ENCODE measurements at places on chromosomes 2 and 18.

GRCh38 chr18:11512096-11513025 lies 97.0 kb upstream of the SLC35G4 start:
- DNase-seq, result no peak

DNA sequence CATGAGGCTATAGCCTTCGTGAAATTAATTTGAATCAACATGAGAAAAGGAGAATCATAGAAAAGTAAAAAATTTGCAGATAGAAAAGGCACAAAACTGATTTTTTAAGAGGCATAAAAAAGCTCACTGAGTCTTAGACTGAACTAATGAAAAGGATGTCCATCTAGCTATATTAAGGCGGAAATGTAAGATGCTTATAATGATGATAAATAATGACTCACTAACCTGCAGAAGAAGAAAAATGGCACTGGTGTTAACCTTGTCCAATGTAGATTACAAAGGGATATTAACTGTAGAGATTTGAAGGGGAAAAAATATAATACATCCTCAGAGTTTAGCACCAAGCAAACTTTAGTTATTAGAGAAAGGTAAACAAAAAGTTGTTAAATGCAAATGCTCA lies 1098.0 kb upstream of the DDX18 start:
- no peak for DNase-seq

DNA sequence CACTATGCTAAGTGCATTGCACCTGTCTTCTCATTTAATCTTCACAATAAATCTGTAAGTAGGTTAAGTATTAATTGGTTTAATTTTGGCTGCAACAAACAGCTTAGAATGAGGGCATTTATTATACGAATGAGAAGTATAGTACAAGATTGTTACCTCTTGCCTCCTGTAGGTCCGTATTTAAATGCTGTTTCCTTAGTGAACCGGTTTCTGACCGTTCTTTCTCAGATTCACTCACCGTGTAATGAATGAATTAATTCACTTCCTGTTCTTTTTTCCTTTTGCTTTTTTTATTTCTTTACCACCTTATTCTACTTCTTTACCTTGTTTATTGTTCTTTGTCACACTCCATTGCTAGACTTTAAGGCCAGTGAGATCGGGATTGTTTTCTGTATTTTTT lies 153.8 kb upstream of the RASGRP3 start:
- DNase-seq, result no peak

- no peak for DNase-seq
These were observed 236.0 kb upstream of the HDAC4 start for GRCh38 chr2:239636808-239637207.

- DNase-seq, result no peak
These were observed 323.2 kb downstream of the OSR1 start for GRCh38 chr2:19035238-19035637.

GRCh38 chr18:78561757-78562510 lies 417.7 kb upstream of the SALL3 start:
- no peak for DNase-seq

DNA sequence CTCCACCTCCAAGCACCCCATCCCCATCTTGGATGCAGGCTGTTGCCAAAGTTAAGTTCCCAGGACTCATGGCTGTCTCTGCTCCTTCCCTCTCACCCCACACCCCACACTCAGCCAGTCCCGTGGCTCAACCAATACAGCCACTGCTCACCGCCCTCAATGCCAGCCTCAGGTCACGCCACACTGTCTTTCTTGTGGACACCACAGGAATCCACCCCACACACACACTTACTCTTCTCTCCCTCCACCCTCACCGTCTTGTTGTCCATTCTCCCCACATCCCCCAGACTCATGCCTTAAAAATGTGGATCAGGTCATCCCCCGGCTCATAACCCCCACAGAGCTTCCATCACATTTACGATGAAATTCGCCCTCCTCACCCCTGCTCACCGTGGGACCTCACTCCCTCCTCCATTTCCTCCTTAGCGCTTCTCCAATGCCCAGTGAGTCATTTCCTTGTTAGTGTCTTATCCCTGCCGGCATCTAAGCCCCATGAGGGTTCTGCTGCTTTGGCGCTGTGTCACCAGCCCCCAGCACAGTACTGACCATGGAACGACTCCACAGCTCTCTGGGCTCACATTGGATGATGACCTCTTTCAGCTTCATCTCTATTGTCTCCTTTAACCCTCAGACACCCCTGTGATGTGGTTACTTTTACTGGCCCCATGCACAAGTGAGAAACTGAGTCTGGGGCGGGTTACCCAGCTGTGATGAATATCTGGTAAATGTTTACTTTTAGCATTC lies 13.8 kb downstream of the MLPH start:
- no peak for DNase-seq

- no peak for DNase-seq
These were observed 124.4 kb downstream of the HRH4 start for GRCh38 chr18:24584813-24585212.

- DNase-seq, result no peak
These were observed 119.7 kb downstream of the GAREM1 start for GRCh38 chr18:32351032-32351431.

DNA sequence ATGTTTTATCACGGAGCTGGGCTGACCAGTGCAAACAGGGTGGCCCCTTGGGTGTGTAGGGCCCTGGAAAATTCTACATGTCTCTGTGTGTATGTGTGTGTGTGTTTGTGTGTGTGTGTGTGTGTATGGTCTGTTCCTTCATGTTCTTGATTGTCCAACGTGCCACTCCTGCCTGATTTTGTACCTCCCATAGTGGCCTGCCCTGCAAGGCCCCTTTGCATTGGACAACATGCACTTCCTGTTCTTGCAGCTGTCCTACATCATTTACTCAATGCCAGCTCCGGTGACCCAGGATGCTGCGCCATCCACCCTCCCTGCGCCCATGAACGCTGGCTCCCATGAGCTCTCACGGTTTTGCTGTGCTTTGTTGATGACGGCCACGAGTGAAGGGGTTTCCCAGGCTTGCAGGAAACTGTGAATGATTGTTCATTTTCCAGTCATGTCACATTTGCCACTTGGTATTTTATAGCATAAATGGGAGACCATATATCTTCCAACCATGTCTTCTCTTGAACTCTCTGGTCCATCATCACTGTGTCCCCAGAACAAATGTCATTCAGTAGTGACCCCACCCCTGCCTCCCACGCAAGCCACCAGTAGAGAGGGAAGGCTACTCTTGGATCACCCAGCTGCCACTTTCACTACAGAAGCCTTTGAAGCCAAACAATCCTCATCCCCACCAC lies 69.7 kb upstream of the NCK2 start:
- no peak for DNase-seq

- no peak for DNase-seq
These were observed 86.8 kb upstream of the CBLN2 start for GRCh38 chr18:72630991-72631390.

GRCh38 chr2:134305109-134305491 lies 51.2 kb downstream of the MGAT5 start:
- no peak for DNase-seq

DNA sequence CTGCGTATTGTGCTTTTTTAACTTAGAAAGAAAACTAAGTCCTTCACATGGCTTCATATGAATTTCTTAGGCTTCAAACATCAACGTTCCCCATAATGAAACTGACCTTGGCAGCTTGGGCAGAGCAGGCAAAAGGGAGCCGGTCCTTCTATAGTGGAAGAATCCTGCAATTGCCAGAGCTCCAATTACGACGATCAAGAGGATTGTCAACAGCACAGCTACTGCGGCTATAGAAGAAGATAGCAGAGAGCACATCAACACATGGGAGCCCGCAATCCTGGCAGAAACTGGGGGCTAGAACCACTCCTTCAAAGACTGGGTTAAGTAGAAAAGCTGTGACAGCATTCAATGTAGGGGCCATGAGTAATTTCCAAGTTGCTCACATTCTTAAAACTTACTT lies 69.8 kb downstream of the DHRS9 start:
- DNase-seq, result no peak

- no peak for DNase-seq
These were observed 50.1 kb downstream of the ATOH8 start for GRCh38 chr2:85803704-85804425.

- DNase-seq, result no peak
These were observed 132.9 kb downstream of the BARD1 start for GRCh38 chr2:214676421-214677089.

GRCh38 chr2:9256570-9257043 lies 50.0 kb downstream of the ASAP2 start:
- DNase-seq, result no peak

- DNase-seq, result no peak
These were observed at the start of gene GPR55 for GRCh38 chr2:230924470-230925341. GPR55 (minus strand) TSS chr2:230925242; CDS start chr2:230910962, 14,280 bp downstream.

- no peak for DNase-seq
These were observed 334.5 kb upstream of the MMADHC start for GRCh38 chr2:149921911-149922616.

- no peak for DNase-seq
These were observed 935.6 kb upstream of the FANCL start for GRCh38 chr2:59176737-59177136.

DNA sequence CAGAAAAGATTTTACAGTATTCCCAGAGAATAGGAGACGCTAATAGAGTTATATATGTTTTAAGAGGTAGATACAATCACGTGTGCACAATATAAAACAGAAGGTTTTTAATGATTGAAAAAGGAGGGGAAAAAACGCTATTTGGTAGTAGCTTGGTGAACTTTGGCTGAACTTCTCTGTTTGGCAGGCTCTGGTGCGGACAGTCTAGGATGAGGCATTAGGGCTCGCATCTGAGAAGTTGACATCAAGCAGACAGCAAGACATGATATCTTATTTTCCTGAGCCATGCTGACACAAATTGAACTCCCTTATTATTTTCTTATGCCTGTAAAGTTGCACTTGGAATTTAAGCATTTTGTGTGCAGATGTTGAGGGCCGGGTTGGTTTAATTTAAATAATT lies 176.6 kb downstream of the EN1 start:
- no peak for DNase-seq

- DNase-seq, result no peak
These were observed 468.3 kb upstream of the GYPC start for GRCh38 chr2:126187668-126188067.

DNA sequence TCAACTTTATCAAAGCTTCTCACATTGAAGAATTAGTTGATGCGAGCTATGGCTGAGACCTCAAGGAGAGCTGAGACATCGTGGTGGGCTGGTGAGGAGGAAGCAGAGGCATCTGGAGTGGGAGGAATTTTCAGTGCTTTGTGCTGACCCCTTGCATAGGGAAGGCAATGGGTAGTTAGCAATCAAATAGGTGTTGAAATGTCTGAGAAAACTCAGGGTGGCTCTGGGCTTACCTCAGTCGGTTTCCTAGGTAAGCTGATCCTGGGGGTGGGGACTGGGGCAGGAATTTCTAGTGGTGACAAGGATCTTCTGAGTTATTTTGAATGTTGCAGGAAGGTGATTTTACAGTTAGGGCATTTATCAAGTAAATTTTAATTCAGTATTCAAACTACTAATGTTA lies 20.7 kb upstream of the DPP10 start:
- no peak for DNase-seq

DNA sequence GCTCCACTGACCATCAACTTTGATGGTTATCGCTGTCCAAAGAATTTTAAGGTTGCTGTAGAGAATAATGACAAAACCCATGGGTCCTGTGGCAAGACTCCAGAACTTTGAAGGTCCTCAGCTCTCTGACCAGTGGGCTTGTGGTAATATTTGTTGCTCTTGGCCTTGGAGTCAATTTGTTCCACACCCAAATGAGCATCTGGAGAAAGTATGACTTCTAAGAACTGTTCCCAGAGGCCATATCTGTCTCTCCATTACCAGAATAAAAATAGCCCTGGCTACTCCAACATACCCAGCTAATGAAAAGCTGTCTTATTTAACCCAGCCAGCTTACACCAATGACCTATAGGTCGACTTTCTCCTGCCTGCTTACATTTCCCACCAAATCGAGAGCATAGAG lies 466.4 kb downstream of the MEIS1 start:
- no peak for DNase-seq

GRCh38 chr2:119545754-119546446 lies 1.7 kb downstream of the CFAP221 start:
- no peak for DNase-seq

DNA sequence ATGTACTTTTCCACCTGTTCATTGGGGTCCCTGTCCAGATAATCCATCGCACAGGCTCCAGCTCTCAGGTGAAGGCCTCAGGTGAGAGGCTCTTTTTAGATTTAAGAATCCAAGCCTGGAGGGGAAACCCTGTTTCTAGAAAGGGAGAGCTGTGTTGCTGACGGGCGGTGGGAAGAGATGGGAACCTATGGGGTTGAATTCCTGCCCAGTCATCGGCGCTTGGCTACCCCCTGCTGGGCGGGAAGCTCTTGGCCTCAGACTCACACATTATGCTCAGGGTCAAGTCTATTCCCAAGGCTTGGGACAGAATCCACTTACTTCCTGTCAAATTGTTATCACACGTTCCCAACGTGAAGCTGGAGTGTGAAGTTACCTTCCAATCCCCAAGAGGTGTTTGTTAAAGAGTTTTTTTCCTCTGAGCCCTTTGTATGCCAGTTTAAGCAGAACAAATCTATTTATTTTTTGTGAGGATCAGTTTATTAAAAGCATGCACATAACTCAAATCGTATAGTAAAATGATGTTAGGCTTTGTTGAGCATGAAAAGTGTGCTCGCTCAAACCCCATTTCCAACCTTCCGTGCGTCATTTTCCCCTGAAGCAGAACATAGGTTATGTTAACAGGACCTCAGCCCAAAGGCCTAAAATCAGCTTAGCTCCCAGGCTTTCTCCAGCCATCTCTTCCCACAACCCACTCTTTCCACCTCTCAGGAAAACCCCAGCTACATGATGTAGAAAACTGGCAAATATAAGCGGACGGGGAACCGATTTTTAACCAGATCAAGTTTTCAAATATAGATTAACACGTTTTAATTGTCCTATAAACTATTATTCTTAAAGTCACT lies 181.7 kb upstream of the ETAA1 start:
- no peak for DNase-seq

DNA sequence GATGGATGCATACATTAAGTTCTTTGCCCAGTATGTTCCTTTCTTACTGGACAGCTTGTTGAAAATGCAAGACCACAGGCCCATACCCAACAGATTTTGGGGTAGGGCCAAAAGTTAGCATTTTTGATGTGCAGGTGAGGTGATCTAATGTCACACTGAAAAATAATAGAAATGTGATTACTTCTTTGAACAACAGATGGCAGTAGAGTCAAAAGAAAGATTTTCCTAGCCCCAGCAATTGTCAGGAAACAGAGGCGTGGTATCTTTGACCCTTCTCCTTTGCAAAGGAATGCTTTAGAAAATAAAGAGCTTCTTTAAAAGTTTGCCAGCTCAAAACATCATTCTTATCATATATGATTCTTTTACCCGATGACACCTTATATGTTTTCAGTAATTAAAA lies 343.6 kb upstream of the SYT4 start:
- DNase-seq, result peak; percentile 44

DNA sequence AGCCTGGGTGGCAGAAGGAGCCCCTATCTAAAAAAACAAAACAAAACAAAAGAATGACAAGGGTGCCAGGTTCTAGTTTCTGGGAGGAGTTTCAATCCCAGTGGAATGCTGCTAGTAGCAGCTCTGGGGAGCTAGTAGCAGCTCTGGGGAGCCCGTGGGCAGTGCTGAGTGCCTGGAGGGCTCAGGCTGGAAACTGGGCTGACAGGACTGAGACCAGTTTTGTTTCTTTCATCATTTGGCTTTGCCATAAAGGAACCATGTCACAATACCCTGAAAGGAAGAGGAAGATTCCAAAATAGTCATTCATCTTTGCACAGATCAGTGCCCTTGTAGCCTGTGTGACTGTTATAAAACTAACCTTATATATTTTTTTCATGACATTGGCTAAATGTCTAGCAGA lies 10.6 kb downstream of the MFSD6 start:
- DNase-seq, result no peak

Measured in NCI-H1930 (cell line).